ENCODE measurements at places on chromosomes 4 and X.

- no peak for DNase-seq
Observed at GRCh38 chr4:180828455-180829018, 1414.7 kb upstream of the TENM3 start.

GRCh38 chr4:142818476-142818875 is 27.6 kb downstream of the INPP4B start:
- no peak for DNase-seq

GRCh38 chr4:87052615-87053014 is 117.8 kb downstream of the AFF1 start:
- DNase-seq, result no peak

DNA sequence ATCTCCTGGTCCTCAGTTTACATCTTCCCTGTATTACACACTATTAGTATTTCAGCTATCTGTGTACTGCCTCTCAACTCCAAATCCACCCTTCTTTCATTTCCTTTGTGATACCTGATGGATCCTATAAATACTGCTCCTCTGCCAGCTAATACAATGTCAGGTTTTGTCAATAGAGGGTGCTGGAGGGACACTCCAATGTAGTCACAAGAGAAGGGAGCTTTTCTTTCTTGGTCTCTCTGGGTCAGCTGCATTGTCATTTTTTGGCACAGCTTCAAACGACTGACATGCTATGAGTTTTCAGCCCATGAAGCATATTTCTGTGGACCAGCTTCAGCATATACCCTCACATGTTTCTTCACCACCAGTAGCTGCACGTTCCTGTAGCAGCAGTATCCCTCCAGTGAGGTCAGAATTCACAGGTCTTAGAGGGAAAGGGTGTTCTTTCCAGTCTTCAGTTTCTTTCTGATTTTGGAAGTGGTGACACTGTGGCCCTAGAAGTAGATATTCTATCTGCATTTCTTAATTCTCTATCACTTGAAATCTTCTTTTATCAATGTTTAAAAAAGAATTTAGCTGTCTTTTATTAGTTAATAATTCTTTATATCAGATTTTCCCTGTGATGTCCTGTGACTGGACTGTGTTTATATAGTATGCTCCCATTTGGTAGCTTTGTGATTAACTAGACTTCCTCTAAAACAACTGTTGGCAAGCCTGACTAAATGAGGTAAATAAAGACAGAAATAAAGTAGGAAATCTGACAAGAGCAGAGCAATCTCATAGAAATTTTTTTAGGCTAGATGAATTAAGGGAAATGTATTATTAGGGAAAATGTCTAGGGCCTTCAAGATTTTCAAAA is 60.6 kb downstream of the GABRA2 start:
- DNase-seq, result no peak

DNA sequence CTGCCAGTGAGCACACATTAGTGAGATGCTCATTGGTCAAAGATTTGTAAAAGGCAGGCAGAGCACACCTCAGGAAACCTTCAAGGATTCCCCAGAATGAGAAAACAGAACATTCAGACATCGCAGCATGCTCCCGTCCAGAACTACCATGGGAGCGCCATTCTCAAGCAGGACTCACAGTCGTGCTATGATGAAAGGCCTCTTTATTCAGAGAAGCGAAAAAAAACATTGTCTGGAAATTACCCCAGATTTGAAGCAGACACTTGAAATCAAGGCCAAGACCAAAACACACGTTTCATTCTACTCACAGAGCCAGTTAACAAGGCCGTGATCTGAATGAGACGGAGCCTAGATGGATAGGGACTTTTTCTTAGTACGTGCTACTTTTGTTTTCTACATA is 961.8 kb upstream of the TENM3 start:
- no peak for DNase-seq

DNA sequence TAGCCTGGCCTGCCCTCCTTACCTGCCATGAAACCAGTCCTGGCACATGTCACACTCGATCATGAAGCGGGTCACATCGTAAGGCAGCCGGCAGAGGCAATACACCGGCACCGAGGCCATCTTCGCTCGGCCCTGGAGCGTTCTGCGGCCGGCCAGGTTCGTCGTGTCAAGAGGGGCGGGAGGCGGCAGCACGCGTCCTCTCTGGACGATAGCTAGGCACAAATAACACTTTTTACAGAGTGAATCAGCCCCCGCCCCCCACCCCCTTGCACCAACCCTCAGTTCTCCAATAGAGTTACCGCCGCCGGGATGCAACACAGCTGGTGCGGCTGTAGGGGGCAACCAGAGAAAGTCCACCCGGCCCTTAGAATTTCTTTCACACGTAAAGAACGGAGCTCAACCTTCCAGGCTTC is 1.7 kb downstream of the PHF8 start:
- peak; percentile 40 for DNase-seq

GRCh38 chr4:6332042-6332668 is 62.5 kb downstream of the WFS1 start:
- peak; percentile 50 for DNase-seq

DNA sequence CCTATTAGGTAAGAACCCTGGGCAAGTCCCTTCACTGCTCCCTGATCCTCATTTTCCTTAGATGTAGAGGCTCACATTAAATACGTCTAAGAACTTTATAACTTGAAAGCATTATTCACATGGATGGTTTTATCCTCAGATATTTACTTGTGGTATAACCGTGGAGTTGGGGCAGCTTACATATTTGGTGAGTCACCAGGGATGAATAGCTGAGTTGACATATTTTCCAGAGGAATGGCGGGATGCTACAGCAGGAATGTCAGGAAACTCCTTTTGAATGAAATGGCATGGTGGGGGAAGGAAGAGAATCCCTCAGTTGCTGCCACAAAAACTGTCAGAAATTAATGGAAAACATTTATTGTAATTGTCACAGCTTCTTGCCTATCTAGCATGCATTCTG is 165.3 kb upstream of the RPS6KA3 start:
- no peak for DNase-seq

GRCh38 chr4:13982010-13982409 is 354.5 kb upstream of the BOD1L1 start:
- DNase-seq, result no peak

- DNase-seq, result no peak
Observed at GRCh38 chrX:14125462-14125861, 95.8 kb upstream of the GEMIN8 start.

DNA sequence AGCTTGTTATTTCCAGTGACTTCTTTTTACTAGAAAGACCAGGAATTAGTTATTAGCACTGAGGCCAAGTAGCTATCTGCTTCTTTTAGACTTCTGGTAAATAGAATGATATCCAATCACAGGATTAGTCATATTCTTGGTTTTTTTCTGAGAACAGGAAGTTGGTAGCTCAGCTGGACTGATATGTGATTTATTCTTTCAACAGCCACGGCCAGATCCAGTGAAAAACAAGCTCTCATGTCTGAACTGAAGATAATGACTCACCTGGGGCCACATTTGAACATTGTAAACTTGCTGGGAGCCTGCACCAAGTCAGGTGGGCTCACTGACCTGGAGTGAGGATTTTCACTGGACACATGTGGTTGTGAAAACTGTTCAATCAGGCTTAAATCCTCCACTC is 48.6 kb downstream of the PDGFRA start:
- no peak for DNase-seq

DNA sequence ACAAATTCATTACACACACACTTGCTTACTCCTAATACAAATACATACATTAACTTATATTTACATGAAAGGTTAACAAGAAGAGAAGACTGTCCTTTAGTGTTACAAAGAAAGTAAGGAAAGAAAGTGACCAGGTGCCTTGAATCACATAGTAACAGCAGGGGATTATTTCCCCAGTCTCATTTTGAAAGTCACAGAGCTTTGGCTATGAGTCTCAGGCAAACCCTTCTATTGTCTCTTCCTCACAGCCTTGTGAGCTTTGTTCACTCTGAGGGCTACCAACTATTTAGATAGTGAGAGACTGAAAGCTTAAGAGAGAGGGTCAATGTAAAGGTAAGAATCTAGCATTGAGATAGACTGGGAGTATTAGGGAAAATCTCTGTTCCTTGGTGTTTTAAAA is 161.6 kb downstream of the NPNT start:
- no peak for DNase-seq

DNA sequence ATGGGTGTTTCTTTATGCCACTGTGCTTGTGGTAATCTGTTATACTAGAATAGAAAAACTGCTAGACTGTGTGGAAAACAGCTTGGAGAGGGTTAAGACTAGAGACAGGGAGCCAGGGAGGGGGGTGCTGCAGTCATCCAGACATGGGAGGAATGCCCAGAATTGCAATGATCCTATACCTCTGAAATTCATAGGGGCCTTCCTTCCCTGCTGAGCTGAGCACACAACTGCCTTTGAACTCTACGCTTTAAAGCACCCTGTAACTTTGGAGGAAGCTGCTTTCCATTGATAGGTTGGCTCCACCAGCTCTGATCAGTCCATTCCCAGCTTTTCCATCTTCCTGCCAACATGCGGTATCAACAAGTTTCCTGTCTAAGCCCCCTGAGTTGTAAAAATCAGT is 155.9 kb upstream of the RASGEF1B start:
- no peak for DNase-seq

DNA sequence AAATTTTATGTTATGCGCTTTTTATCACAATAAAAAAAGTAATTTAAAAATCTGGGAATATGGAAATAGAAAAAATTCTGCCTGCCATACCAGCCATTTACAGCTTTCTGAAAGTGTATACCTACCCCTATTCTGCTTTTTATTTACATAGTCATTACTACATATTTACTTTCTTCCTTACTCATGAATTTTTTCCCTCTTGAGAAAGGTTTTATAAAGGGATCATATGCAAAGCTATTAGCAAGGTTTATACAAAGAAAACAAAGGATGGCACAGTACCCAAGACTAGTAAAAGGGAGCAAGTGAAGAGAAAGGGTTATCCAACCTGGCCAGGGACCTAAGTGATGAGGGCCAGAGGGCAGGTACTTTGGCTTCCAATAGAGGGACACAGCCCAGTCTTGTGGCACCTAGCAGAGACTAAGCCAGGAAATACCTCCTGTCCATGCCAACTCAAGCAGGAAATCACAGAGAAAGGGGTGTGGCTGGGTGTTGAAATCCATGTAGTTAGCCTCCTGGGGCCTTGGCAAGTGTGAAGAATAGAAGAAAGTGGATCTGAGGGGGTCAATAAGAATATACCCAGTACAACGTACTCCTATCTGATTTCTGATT is 207.3 kb upstream of the VEGFC start:
- DNase-seq, result no peak

GRCh38 chr4:24419181-24420034 is 164.9 kb downstream of the DHX15 start:
- DNase-seq, result peak; percentile 77

DNA sequence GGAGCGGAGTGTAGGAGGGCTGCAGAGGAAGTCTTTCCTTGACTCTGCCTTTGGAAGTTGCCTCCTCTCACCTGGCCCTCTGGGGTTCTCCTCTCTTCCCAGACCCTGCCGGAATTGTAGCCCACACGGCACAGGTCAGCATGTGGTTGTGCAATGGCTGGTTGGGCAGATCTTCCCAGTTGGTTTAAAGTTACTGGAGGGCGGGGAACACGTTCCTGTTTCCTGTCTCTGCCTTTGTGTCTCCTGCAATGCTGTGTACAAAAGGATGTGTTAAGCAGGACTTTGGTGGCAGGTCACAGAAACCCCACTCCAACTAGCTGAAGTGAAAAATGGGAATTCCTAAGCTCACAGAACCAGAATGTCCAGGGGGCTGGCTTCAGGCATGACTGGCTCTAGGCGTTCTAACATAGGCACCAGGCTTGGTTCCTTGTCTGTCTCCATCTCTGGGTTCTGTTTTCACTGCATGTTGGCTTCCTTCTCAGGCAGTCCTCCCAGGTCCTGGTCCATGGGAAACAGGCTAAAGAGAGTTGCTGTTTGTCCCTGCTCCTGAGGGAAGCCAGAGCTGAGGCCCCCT is 19.9 kb downstream of the SORCS2 start:
- no peak for DNase-seq
